Astrocyte of the spinal cord (primary cell): ENCODE measurements at places on chromosomes 5 and 9.

GRCh38 chr9:99244344-99245260, 22.5 kb downstream of the SEC61B start:
- DNase-seq = no peak

DNA sequence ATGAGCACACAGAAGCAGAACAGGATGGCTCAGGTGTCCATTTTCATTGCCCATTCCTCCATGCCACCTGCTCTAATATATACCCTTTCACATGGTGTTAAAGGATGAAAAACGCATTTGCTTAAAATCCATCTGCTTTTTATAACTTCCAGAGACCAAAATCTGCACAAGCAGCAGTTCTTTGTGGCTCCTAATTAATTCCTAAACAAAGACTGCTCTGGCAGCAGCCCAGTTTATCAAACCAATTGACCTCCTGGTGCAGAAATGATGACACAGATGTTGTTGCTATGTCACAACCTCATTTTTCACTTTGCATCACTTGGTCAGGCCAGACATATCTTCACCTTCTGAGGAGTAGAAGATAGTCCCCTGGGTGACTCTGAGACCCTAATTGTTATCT, 141.2 kb downstream of the ASTN2 start:
- no peak for DNase-seq

DNA sequence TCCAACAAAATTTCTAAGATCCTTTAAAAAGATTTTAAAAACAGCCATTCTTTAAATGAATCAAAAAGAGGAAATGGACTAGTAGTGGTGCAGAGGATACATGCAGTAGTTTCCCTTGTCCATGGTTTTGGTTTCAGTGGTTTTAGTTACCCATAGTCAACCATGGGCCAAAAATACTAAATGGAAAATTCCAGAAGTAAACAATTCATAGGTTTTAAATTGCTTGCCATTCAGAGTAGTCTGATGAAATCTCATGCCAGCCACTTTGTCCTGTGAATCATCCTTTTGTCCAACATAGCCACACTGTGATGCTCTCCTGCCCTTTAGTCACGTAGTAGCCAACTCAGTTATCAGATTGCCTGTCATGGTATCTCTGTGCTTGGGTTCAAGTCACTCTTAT, 286.1 kb downstream of the ANXA1 start:
- peak; percentile 2 for DNase-seq

DNA sequence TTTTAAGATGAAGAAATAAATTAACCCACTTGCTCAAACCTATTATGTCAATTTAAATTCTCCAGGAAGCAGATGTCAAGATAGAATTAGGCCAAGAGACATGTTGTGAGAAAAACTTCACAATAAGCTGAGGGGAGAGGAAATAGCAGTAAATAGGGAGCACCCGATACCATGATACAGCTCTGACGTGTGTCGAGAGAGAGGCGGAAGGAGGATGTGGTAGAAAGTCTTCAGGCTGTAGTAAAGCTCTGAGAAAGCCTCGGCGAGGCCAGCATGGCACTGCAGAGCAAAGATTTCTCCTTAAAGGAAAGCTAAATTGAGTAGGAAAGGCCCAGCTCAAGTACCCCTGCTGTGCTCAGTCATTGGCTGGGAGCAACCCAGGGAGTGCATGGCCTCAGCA, 6.0 kb upstream of the PUM3 start:
- no peak for DNase-seq

- peak; percentile 10 for DNase-seq
These were observed 479.9 kb downstream of the KDM4C start for GRCh38 chr9:7237473-7238246.

- DNase-seq = no peak
These were observed 513.6 kb downstream of the SLCO4C1 start for GRCh38 chr5:101782352-101783103.

- DNase-seq = no peak
These were observed 206.0 kb downstream of the SGCD start for GRCh38 chr5:156532921-156533320.

DNA sequence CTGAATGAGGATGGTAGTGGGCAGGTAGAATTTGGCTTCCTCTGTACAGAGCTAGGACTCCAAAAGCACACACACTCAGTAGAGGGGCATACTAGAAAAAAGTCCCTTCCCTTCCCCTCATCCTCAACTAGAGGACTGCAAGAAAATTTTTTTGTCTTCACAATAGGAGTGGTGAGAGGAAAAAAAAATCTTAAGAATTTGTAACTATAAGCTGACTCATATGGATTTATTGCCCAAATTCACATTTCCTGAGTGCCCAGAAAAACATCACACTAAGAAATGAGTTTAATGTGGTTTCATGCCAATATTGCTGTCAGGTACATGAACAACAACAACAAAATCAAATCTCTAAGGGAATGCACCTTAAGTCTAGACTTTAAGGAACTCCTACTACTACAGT, 43.7 kb downstream of the RANBP6 start:
- DNase-seq = peak; percentile 21

DNA sequence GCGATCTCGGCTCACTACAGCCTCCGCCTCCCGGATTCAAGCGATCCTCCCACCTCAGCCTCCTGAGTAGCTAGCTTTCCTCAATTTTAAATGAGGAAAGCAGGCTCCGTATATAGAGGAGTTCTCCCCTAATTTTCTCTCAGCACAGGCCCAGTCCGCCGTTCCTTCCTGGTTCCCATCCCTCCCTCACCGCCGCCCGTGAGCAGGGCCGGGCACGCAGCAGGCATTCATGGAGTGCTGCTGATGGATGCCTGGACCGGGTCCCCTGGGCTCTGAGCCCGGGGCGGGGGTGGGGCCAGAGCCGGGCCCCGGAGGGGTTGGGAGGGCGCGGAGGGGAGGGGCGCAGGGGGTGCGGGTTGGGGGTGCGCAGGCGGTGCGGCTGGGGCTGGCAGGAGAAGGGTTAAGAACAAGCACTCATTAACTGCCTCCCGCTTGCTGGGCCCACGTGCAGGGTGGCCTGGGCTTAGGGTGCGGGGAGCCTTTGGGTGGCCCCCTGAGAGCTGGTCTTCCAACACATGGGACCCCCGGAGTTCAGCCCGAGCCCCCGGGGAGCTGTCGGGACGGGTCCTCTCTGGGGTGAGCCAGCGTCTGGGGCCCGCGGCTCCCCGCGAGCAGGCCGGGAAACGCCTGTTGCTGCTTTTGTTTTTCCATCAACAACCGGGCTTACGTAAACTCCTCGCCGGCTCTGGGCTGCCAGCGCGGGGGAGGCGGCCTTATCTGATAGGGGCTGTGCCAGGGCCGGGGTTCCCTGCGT, 33.7 kb downstream of the LHX2 start:
- peak; percentile 24 for DNase-seq

GRCh38 chr9:23621188-23621587, 204.9 kb downstream of the ELAVL2 start:
- peak; percentile 79 for DNase-seq

- DNase-seq = no peak
These were observed 103.7 kb downstream of the SIL1 start for GRCh38 chr5:139094154-139095131.

DNA sequence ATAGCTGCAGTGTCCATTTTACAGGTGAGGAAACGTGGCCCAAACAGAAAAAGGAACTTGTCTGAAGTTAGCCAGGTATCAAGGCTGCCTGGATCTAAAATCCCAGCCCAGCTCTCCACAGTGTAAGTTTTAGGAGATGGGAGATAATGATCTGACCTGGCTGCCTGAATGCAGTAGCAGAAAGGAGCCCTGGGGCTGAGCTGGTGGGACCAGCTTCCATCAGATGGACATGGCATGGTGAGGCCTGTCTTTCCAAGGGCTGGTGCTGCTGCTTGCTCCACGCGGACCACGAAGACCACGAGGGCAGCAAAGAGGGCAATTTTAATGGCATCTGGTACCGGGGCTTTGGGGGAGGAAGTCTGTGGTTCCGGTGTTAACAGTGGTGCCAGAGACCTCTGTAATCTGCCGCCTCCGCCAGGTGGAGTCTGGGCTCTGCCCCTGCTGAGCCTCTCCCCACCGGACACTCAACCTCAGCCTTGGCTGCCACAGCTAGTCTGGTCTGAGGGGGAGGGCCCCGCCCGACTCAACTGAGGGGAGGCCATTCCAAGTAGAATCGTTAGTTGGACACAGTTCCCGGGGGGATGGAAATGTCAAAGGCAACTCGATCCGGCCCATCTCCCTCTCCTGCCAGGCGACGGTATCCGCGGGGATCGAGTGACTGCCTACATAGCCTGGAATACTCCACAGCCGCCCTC, 650 bp downstream of the MYORG start:
- peak; percentile 22 for DNase-seq

- no peak for DNase-seq
These were observed 105.8 kb downstream of the ADAMTS2 start for GRCh38 chr5:179239256-179240135.

GRCh38 chr9:93048566-93049448, 9.7 kb upstream of the SUSD3 start:
- DNase-seq = no peak

DNA sequence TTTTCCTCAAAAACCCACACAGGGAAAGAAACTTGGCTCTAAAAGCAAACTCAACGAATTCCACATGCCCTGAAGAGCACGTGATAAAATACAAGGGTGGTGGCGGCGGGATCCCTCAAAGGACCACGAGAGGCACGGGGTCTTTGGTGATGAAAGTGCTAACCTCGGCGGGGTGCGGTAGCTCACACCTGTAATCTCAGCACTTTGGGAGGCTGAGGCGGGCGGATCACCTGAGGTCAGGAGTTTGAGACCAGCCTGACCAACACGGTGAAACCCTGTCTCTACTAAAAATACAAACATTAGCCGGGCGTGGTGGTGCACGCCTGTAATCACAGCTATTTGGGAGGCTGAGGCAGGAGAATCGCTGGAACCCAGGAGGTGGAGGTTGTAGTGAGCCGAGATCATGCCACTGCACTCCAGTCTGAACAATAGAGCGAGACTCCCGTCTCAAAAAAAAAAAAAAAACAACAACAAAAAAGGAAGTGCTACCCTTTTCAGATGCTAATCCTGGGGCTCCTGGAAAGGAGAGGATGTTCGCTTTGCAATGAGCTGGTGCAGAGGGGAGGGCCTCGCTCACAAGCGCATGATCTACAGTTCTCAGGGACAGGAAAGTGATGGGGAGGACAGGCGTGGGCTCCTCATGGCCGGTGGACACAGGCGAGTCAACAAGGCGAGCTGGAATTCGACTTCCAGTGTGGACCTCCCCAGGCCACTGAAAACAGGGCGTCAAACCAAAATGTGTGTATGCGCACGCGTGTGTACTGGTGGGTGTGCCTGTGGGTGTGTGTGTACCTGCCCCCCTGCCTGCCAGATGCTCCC, 54.1 kb downstream of the USP20 start:
- DNase-seq = no peak

DNA sequence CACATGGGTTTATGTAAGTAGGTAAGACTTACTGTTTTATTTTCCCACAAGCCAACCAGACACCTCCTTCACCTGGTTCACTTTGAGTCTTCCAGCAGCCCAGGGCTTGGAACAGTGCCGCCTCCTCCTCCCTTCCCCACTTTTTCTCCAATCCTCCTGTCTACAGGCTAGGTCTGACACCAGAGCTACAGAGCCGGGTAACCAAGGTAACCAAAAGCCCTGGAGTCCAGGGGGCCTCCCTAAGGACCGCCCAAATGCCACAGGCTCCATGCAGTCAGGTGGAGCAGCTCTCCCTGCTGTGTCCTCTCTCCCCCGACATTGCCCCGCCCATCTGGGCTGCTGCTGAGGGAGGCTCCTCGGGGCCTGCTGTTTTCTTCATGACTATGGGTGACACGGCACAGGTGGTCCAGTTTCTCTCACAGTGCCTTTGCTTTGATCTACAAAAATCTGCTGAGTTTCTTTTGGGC, 138.0 kb upstream of the EFNA5 start:
- DNase-seq = peak; percentile 19

DNA sequence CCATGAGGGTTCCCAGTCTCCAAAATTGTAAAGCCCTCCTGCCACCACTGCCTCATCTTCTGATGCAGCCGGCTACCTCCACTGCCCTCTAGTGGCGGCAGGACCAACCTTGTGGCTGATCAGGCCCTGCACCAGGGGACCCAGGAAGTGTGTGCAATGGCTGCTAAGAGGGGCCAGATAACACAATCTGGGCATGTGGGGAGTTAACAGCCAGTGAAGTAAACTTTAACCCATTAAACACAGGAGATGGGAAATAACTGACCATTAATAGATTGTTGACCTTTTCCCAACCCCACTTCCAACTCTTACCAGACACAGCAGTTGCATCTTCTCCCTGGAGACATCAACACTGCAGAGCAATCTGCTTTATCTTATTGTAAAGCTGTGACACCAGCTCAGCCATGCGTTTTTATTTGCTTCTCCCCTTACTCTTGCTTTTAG, 63.3 kb downstream of the FREM1 start:
- peak; percentile 20 for DNase-seq

GRCh38 chr5:36297653-36298052, 4.0 kb downstream of the RANBP3L start:
- DNase-seq = no peak

- no peak for DNase-seq
These were observed 51.0 kb downstream of the MTAP start for GRCh38 chr9:21853414-21853813.

DNA sequence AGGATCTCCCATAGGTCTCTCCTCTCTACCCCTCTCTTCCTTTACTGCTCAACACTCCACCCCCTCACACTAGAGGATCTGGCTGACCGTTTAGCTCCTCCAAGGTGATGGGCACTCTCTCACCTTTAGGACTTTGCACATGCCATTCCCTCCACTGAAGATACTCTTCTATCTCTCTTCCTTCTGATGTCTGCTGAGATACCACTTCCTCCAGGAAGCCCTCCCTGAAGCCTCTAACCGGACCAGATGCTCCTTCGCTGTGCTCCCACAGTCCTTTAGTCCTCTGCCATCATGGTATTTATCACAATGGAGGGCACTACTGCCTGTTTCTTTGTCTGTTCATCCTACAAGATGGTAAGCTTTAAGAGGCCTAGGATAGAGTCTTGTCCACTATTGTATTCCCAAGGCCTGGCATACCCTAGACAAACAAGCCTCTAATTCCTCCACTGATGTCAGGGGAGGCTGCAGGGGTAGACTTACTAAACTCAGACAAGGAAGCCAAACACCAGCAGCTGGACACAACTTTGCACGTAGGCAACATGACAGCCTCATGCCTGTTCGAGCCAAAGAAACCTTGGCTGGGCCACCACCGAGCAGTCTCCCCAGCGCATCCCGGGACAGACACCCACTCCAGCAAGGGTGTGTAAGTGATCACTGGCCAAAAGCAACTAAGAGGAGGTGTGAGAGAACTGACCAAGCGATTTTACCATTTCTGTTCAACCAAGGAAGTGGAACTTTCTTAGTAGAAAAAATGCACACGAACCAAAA, 20.2 kb downstream of the ORM2 start:
- no peak for DNase-seq
